ENCODE measurements at places on chromosomes 16 and 17.

- DNase-seq, result no peak
Observed at GRCh38 chr17:77391668-77392375, 251.1 kb downstream of the SEC14L1 start.

- no peak for DNase-seq
Observed at GRCh38 chr17:50818921-50819657, 16.3 kb upstream of the WFIKKN2 start.

- no peak for DNase-seq
Observed at GRCh38 chr17:58541249-58541648, 26.8 kb upstream of the MTMR4 start.

- no peak for DNase-seq
Observed at GRCh38 chr17:75411328-75412067, 6.0 kb upstream of the GRB2 start.

DNA sequence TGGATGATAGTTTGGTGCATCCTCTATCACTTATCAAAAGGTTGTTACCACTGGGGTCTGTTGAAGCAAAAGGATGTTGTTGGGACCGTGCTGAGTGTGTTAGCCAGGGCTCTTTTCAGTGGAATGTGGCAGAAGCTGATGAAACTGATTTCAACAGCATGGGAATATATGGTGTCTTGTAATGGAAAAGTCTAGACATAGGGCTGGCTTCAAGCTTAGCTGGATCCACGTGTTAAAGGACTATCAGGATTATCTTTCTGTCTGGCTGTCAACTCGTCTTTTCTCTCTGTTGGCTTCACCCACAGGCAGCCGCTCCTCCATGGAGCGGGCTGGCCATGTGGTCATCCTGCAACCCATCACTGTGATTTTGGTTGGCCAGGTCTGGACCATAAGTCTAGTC lies 8.7 kb downstream of the SNX29 start:
- no peak for DNase-seq

GRCh38 chr17:19286751-19287341 lies 49.7 kb downstream of the EPN2 start:
- no peak for DNase-seq

GRCh38 chr16:86566601-86566965 lies at the start of gene FOXC2:
Gene FOXC2, plus strand, starts transcription at chr16:86566829. Its CDS starts 507 bp downstream, at chr16:86567336.
- no peak for DNase-seq

DNA sequence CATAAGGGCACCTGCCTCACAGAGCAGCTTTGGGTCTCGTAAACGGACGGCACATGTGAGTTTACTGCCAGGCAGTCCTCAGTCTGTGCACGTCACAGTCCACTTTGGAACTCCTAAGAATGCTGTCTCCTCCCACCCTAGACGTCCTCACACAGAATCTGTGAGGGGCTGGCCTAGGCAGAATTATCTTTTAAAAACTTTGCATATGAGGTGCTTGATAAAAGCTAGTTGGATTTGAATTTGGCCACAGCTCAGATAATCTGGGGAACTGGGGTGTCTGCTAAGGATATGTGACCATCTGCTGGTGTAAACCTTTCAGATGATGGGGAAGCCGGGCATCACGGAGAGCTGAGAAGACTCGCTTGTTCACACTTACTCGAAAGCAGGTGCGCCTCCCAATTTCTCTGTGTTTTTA lies 64.4 kb downstream of the METRNL start:
- DNase-seq, result no peak

- DNase-seq, result no peak
Observed at GRCh38 chr16:85656351-85657266, 32.1 kb downstream of the GINS2 start.

DNA sequence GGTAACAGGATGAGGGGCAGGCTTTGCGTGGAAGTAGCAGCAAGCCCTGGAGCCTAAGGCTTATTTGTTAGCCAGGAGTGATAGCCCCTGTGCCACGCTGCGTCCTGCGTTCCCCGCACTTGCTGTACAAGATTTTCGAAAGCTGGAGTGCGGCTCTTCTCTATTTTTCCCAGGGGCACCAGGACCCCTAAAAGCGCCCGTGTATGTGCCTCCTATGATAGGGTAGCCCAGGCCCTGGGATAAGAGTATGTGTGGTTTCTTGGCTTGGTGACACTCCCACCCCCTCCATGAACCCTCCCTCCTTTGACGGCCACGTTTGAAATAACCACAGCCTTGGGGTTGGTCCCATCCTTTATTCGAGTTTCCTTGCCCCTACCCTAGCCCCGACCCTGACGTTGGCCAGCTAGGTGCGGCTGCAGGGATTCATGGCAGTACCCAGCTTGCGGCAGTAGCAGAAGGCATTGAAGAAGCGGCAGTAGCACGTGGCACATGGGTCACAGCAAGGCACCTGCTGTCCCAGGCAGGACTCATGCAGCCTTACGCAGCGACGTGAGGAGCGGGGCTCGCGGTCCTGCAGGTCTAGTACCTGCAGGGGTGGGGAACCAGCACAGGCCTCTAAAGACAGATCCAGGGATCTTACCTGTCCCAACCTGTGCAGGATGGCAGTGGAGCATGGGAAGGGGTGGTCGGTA lies 968 bp downstream of the AGRP start:
- DNase-seq, result no peak

GRCh38 chr17:19485800-19486340 lies 47.8 kb upstream of the SLC47A1 start:
- no peak for DNase-seq

DNA sequence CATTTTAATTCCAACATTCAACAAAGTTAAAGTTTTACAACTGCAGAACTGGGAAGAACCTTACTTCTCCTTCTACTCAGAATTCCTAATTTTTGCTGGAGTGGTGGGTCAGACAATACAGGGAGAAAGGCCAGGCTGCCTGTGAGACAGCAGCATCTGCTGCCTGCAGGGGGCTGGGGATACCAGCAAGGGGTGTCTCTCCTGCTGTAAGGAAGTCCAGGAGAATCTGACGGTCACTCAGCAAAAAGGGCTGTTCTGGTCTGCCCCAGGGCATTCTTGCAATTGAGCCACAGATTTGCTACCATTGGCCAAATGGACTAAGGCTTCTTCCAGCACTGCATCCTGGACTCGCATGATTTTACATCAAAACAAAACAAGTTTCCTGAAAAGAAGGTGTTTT lies 426.6 kb upstream of the CDH11 start:
- no peak for DNase-seq

DNA sequence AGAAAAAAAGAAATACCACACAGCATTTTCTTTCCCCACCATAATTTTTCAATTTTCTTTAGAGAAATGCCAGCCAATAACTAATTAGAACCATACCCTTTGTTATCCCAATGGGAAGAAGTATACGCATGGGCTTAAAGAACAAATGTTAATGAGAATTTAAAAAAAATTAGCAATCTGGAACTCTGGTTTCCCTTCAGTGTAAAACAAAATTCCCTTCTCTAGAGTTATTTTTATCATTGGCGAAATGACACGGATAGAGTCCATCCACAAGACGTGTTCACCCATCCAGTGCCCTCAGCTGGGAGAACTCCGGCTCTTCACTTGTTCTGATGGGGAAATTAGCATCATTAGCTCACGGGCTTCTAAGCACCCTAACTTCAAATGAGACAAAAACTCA lies 3.3 kb downstream of the NXN start:
- DNase-seq, result no peak

GRCh38 chr16:88012360-88012759 lies 61.1 kb downstream of the BANP start:
- no peak for DNase-seq

GRCh38 chr17:37089956-37090355 lies 141.2 kb downstream of the AATF start:
- DNase-seq, result peak; percentile 23

GRCh38 chr17:29567304-29567553 lies 392 bp upstream of the ABHD15 start:
- no peak for DNase-seq

GRCh38 chr16:75279305-75279704 lies 27.9 kb upstream of the BCAR1 start:
- DNase-seq, result no peak

DNA sequence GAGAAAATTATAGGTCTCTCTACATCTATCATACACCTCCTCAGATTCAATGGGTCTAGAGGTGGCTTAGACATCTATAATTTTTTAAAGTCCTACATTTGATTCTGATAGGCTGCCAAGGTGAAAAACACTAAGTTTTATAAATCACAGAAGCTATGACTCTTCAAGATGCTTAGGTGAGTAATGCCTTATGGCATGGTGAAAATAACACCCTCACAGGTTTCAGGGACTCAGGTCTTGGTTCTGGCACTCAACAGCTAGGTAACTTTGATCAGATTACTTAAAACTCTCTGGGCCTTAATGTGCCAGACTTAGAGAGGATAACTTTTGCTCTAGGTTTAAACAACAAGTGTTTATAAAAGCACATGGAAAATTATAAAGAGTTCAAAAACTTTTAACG lies 2.0 kb upstream of the COX10 start:
- DNase-seq, result no peak

- no peak for DNase-seq
Observed at GRCh38 chr17:31003225-31003866, 32.5 kb downstream of the RNF135 start.

GRCh38 chr16:5296176-5296575 lies 198.6 kb upstream of the EEF2KMT start:
- DNase-seq, result no peak

DNA sequence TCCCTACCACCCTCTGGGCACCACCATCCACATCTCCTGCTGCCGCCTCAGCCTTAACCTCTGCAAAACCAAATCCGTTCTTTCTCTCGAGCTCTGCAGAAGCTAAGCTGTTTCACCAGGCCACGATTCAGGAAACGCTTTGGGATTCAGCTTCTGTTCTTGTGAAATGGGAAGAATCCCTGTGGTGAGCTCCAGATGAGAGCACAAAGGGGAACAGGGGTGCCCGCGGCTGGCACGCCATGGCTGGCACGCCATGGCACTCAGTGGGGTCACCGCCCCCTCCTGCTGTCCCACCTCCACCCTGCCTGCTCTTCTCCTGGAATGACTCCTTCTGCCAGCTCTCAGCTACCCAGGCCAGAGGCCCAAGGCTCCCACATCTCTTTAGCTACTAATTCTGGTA lies 5.7 kb downstream of the QPRT start:
- no peak for DNase-seq

DNA sequence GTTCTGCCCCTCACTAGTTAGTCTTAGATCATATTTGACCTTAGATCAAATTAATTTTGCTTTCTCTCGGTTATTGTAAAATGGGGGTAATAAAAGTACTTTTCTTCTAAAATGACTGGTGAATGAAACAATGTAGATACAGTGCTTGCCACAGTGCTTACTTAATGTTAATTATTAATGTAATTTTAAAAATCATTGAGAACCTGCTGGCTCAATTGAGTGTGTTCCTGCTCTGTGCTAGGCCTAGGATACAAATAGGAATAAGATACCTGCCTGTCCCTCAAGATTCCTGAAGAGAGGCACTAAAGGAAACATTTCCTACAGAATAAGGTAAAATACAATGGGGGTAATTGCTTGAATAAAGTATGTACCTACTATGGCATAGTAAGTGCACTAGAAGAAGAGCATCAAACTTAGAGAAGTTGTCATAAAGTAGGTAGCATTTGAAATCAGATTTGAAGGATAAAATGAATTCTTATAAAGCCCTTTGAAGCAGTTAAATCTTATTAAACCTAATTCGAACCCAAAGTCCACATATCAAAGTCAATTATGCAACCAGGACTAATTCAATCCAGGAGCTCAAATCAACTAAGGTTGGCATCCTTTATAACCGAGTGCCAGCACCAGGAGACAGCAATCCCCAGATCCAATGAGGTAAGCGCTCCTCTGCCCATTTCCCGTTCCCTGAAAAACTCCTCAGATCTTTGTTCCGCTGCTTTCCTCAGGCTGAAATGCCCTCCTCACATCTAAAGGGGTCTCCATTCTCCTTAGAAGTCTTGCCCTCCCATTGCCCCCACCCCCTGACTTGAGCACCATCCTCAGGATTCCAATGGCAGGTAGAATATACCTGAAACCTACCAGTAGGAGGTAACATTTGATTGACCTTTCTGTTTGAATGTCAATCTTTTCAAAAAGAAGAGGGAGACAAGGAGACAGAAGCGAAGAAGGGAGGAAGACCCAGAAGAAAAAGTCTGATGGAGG lies 2.4 kb upstream of the MED13 start:
- no peak for DNase-seq

DNA sequence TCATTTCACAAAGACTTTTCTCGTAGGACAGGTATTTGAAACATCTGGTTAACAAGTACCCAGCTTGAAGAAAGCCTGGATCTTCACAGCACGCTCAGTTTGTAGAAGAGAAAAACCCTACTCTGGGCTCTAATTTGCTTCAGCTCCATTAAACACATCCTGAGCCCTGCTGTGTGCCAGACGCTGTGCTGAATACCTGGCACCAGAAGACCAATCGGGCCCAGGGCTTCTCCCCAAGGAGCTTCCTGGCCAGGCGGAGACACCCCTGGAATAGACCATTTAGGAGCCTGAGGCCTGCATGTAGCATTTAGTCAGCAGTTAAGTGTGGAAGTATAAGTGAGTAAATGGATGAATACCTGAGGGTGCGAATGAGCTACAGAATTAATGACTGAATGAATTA lies 8.9 kb upstream of the ABAT start:
- no peak for DNase-seq

- no peak for DNase-seq
Observed at GRCh38 chr16:25370541-25370940, 112.9 kb upstream of the ZKSCAN2 start.

GRCh38 chr16:75197522-75198134 lies 9.3 kb downstream of the CTRB2 start:
- no peak for DNase-seq

DNA sequence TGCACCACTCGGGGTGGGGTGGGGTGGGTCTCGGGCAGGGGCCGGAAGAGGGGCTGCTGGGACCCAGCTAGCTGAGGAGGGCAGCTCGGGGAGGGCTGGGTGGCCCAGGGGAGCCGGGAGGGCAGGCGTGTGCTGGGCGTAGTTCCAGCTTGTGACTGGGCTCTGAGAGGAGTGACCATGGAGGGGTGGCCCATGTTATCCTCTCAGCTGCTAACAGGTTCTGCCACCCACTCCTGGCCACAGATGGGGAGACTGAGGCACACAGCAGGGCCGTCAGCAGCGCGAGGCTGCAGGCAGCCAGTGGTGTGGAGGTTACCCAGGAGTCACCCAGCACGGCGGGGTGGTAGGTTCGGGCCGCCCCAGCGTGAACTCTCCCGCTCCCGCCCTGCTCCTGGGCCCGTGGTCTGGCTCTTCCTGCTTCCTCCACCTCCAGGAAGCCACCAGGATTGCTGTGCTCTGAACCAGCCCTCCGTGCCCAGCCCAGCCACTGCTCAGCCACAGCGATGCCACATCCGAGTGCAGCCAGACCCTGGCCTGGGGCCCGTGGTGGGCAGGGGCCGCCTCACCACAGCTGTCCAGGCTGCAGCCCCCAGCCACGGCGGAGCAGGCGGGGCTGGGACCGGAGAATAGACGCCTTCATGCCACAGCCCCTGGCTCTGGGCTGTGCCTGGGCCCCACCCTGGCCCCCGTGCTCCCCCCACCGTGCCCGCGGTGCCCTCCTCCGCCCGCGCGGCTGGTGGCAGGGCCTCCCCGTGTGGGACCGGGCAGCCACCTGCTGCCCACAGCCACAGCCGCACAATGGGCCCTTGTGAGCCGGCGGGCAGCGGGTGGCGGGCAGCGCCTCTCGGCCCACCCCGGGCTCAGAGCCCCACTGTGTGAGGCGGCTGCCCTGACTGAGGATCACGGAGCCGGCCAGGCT lies 26.3 kb upstream of the SSTR5 start:
- no peak for DNase-seq

Data from stimulated activated CD4-positive, alpha-beta T cell treated with anti-CD3 and anti-CD28 coated beads, Interleukin-1b, Interleukin-23, amount 100 ng/mL, for 1 hour (primary cell).